Substantia nigra (tissue), 51 donors: ENCODE measurements at places on chromosomes 2 and 18.

DNA sequence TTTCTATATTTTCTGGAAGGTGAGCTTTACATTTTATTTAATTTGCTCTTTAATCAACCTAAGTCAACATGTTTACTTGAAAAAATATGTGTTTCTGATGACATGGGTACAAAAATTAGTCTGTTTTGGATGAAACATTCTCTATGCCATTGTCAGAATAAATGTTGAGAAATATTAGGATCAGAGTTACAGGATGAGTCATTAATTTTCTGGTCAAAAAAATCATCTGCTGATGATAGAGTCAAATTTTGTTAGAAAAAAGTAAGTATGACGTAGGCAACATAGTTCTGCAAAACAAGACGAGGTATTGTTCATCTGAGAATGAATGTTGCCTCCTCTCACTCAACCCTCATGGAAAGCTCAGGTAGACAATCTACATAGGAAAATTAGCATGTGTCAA lies 107.6 kb upstream of the CAVIN2 start:
- DNase-seq: no peak

DNA sequence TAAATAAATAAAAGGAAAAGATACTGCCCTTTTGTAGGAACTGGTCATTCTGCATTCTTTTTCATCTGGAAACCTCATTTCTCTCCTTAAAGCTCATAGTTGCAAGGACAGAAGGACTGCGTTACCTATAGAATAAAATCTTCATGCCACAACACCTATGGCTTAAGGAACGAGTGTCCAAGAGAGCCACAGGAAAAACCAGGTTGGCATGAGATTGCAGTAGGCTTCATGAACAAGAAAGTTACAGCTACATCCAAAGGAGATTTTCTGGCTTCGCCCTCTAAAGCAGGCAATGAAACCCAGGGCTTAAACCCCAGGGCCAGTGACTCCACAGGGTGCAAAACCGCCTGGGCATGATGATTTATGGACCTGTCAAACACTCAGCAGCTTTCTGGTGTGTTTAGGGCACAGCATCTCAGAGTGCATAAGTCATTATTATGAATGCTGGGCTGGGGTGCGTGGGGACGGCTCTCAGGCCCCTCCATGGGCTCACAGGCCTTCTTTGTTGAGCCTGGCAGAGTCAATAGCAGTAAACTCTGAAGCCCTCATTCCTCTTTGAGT lies 30.7 kb upstream of the PIEZO2 start:
- no peak for DNase-seq

DNA sequence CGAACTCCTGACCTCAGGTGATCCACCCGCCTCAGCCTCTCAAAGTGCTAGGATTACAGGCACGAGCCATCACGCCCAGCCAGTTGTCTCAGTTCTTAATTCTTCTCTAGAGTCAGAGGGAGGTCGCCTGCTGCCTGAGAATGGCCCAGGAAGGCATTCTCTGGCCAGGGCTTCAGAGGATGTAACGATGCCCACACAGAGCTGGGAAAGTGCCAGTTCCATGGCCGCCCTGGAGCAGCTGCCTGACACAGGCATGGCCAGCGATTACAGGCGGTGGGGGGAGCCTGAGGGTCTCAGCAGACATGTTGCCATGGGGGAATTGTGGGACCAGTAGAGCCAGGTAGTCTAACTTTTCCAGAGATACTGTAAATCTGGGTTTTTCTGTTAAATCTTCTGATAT lies 25.6 kb upstream of the DNMT3A start:
- peak; percentile 24 for DNase-seq

GRCh38 chr2:32011485-32011960 lies 715 bp upstream of the MEMO1 start:
- no peak for DNase-seq

DNA sequence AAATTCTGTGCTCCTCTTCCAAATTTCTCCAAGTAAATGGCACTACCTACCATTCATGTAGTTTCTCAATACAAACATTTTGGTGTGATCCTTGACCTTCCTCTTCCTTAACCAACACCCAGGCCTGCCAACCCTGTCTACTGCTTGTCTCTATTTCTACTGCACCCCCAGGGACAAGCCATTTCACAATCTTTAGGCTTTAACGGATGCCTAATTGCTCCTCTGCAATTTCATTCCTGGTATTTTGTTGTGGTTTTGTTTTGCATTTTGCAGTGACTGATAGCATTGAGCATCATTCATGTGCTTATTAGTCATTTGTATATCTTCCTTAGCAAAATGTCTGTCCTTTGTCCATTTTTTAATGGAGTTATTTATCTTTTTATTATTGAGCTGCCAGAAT lies 10.0 kb downstream of the FAP start:
- no peak for DNase-seq

GRCh38 chr2:9474361-9475057 lies at the start of gene IAH1:
TSS of gene IAH1 (plus strand) at chr2:9474551. CDS start at chr2:9474567, 16 bp downstream.
- DNase-seq: peak; percentile 52

DNA sequence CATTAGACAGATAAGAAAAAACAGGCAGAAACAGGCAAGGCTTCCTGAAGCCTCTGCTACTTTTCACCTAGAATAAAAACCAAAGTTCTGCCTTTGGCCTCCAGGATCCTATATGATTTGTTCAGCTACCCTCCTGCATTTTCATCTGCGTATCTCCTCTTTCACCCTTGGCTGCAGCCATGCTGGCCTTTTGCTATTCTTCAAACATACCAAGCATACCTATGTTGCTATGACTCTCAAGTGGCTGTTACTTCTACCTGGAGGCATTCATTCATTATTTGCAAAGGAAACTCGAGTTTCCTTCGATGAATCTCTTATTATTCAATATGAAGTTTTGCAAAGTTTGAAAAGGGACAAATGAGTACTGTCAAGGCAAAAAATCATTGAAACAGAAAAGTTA lies 106.4 kb upstream of the HNMT start:
- no peak for DNase-seq

DNA sequence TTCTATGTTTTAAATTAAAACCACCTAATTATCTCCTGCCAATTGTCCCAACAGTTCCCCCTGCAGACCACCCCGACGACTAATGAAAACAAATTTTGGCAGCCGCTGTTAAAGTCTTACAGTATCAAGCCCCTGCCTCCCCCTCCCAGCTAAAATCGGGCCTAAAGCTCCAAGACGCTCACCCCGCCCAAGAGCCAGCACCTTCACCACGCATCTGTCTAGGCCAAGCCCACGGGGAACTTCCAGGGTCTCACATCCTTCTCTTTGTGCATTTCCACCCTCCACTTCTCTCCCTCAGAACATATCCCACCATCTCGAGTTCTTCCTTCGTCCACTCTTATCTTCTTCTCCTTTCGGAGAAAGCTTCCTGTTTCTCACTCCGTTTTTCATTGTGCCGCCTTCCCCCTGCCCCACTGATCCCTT lies 445 bp downstream of the PRPF40A start:
- no peak for DNase-seq

DNA sequence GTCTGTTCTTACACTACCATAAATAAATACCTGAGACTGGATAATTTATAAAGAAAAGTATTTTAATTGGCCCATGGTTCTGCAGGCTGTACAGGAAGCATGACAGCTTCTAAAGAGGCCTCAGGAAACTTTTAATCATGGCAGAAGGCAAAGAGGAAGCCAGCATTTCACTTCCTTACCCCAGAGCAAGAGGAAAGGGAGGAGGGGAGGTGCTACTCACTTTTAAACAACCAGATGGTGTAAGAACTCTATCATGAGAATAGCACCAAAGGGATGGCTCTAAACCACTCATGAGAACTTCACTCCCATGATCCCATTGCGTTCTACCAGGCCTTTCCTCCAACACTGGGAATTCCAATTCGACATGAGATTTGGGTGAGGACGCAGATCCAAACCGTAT lies 344.4 kb upstream of the SLC39A10 start:
- no peak for DNase-seq

DNA sequence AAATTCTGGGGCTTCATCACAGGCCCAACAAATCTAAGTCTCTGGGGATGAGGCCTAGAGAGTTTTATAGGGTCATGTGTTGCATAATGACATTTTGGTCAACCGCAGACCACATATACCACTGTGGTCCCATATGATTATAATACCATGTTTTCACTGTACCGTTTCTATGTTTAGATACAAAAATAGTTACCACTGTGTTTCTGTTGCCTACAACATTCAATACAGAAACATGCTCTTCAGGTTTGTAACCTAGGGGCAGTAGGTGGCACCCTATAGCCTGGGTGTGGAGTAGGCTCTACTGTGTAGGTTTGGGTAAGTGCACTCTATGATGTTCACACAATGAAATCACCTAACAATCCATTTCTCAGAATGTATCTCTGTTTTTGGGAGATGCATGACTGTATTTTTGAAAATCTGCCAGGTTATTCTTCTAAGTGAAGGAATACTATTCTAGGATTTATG lies 485.2 kb downstream of the PTPRM start:
- DNase-seq: no peak

GRCh38 chr18:77248873-77249568 lies 627 bp upstream of the GALR1 start:
- no peak for DNase-seq

DNA sequence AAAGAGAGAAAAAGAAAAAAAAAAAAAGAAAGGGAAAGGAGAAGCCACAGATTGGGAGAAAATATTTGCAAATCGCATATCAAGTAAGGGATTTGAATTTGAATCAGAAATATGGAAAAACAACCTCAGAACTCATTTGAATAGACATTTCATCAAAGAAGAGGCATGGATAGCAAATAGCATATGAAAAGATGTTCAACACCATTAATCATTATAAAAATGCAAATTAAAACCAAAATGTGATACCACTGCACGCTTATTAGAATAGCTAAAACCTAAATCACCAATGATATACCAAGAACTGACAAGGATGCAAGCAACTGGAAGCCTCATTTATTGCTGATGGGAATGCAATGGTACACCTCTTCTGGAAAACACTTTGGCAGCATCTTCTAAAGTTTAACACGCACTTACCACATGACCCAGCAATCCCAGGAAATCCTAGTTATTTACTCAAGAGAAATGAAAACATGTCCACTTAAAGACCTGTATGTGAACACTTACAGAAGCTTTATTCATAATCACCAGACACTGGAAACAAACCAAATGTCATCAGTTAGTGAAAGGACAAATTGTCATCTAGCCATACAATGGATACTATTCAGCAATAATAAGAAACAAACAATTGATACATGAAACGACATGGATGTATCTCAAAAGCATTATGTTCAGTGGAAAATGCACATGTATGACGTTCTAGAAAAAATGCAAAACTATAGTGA lies 10.3 kb downstream of the DNER start:
- DNase-seq: no peak

- no peak for DNase-seq
Measured at GRCh38 chr2:133561045-133561852, 7.0 kb downstream of the NCKAP5 start.

DNA sequence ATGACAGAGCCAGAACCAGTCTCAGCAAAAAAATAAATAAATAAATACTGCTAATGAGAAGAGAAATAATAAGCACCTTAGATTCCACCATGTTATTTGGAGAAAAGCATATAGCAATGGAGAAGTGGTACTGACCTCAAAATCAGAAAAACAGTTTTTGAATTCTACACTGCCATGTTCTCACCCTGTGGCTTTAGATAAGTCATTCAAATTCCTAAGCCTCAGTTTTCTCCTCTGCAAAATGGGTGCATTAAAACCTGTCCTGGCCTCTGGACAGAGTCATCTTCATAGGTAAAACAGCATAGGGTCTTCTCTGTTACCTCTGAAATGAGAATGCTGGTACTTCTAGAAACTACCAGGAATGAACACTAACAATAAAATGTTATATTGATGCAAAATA lies 62.2 kb upstream of the RMP24 start:
- DNase-seq: no peak

DNA sequence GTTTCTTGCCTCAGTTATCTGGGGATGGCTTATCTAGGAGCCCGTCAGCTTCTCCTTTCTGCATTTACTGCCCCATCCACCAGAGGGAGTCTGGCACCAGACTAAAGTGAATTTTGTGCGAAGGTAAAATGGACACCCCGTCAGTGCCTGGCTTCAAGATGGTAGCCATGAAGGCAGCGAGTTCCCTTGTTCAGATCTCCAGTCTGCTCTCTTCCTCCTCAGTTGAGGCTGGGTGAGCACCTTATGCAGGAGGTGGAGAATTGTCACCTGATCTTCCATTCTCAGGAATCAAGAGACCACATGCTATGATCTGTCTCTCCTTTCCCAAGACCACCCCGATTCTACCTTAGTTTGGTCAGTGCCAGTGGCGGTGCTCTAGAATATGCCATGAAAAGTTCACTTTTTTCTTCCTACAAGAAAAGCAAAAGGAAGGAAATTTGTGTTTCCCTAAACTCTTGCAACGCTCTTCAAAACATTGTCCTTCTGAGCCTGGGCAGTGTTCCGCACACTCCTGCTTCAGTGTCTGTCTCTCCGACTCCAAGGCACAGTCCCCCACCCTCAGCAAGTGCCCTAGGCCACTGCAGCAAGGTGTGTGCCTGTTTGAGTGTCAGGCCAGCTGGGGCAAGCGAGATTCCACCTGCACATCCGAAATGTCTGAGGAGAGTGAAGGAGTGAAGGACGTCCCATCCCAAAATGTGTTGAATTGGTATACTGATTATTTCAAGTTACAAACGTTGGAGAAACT lies 168.6 kb downstream of the SS18 start:
- DNase-seq: no peak

- DNase-seq: no peak
Measured at GRCh38 chr2:7881063-7881462, 800.8 kb upstream of the ID2 start.

DNA sequence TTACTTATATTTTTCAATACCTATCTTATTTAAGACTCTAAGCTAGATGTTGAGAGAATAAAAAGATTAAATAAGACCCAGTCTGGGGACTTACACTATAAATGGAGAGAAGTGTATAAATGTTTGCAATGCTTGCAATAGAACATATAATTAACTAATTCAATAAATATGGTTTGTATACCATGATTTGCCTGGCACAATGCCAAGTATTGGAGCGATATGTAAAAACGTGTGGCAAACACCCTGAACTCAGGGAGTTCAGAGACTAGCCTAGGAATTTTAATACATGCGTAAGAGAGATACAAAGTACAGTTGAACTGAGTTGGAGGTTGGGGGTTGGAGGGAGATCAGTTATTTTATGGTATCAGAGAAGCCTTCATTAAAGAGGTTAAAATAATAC lies 251.8 kb upstream of the DDX18 start:
- DNase-seq: no peak

GRCh38 chr18:32909798-32910561 lies 137.2 kb upstream of the KLHL14 start:
- no peak for DNase-seq

DNA sequence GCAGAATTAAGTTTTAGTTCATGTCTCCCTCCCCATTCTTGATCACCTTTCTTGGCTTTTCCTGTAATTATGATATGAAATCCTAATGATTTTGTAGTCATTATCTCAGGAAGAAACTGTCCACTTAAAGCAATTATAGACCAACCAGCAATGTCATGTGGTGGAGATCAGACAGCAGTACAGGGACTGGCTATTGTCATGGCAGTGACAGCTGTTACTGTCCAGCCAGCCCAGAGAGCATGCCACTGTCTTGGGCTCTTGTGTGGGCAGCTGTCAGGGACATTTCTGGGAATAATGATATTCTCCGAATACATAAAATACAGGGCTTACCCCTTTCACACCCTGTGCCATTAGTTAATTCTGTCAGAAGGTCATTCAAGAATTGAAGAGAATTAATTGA lies 355.3 kb upstream of the RAB12 start:
- no peak for DNase-seq

GRCh38 chr2:121966663-121967062 lies 211.2 kb downstream of the TSN start:
- no peak for DNase-seq
